Naive thymus-derived CD4-positive, alpha-beta T cell (primary cell): ENCODE measurements at places on chromosomes 16 and 17. TPM values are rescaled to one million over a fixed set of nuclear protein-coding genes. Genes with fewer than 3 reads are reported as not detected.

The PITPNM3 gene
- 0.46 TPM for total RNA-seq

- H3K4me3 ChIP-seq: no peak overlapping the region
- H3K36me3 ChIP-seq: no peaks in the 10 kb centered on the region
- H3K27me3 ChIP-seq: no peaks in the 10 kb centered on the region
- H3K27ac ChIP-seq: no peak overlapping the region
Observed at GRCh38 chr16:3608069-3608468, 3.3 kb downstream of the SLX4 start.

GRCh38 chr17:11954936-11955335, 42.3 kb downstream of the ZNF18 start:
- H3K36me3 ChIP-seq: no peaks in the 10 kb centered on the region
- no peaks in the 10 kb centered on the region for H3K27me3 ChIP-seq
- no peak overlapping the region for H3K27ac ChIP-seq
- no peak overlapping the region for H3K4me3 ChIP-seq
- no peaks in the 10 kb centered on the region for H3K4me1 ChIP-seq

DNA sequence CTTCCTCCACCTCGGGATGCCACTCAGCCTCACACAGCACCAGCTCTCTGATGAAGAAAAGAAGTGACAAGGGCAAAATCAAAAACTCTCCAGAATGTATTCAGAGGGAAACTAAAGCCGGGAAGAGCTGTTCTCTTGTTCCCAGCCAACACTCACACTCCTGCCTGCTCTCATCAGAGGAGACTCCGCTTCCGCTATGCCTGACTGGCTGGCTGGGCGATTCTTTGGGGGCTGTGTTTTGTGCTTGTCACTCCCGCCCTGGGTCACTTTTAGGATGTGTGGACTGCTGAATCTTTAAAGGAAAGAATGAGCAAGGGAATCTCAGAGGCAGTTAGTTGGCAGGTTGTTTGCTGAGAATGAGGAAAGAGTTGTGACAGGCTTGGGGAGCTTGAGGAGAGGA, 54.6 kb upstream of the TBX2 start:
- H3K27me3 ChIP-seq: no peaks in the 10 kb centered on the region
- H3K36me3 ChIP-seq: no peaks in the 10 kb centered on the region
- no peak for DNase-seq
- H3K27ac ChIP-seq: no peak overlapping the region
- H3K4me3 ChIP-seq: no peak overlapping the region

- peaks cover 10% of the 10 kb centered on the region for H3K4me1 ChIP-seq
- H3K27me3 ChIP-seq: no peaks in the 10 kb centered on the region
- H3K36me3 ChIP-seq: no peaks in the 10 kb centered on the region
Observed at GRCh38 chr17:9577373-9577709, 899 bp downstream of the CFAP52 start.

DNA sequence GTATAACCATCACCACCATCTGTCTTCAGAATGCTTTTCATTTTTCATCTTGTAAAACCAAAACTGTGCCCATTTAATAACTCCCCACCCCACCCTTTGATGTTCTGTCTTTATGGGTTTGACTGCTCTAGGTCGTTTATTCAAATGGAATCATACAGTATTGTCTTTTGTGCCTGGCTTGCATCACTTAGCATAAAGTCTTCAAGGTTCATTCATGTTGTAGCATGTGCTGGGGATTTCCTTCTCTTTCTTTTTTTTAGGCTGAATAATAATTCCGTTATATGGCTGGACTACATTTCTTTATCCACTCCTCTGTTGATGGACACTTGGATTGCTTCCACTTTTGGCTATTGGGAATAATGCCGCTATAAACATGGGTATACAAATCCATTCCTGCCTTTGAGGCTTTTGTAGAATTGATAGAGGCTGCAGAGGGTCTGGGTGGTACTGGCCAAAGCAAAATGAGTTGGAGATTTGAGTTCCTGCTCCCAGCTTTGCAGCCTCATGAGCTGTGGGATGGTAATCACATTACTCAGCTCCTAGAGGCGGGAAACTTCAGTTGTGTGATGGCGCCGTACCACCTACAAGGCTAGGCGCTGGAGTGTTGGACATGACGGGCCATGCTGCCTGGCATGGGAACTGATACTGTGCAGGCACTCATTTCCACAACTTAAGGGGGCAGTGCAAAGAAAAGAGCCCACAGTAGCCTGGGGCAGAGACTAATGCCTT, 64.8 kb downstream of the CLEC16A start:
- no peak for DNase-seq
- H3K27ac ChIP-seq: no peak overlapping the region
- no peaks in the 10 kb centered on the region for H3K36me3 ChIP-seq

The RNF112 gene
- total RNA-seq: 1.5 TPM
